ENCODE measurements at places on chromosomes 3 and 15.

- no peak for DNase-seq
Measured at GRCh38 chr15:78358102-78358870, 18.1 kb downstream of the CRABP1 start.

DNA sequence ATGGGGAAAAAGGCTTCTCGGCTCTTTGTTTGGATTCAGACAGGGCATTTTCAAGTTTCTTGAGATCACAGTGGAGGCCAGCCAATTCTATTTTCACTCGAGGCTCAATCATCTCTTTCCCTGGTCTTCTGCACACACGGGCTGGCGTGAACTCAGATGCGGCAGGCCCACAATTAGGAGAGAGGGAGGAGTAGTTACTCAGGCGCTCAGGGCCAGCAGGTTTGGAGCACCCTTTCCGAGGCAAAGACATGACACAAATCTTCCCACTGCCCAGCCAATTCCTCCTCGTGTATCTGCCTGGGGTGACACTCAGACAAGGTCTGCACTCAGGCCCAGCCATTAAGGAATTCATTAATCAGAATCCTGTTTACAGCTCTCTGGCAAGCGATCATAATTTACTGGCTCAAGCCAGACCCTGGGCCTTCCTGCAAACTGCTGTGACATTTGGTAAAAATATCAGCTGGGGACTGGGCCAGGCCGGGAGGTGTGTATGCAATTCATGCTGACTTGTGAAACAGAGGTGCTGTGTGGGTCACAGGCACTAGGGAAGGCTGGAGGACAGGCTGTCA, 68.1 kb upstream of the TLE3 start:
- DNase-seq: no peak

DNA sequence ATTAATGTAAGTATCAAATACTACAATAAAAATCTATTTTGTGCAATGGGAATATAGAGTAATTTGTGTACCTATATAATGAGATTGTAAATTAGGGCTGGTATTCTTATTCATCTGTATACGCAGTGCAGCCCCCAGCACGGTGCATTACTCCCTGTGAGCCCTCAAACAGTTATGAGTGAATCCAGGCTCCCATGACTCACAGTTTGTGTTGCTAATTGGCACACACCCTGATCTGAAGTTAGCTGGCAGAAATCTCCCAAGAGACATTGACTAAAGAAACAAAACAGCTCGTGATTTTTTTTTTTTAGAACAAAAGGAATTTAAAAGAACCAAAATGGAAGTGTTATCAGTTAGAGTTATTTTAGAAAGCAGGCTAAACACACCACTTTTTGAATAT, 15.7 kb downstream of the GK5 start:
- DNase-seq: no peak

- no peak for DNase-seq
Measured at GRCh38 chr3:108511490-108511889, 1.1 kb upstream of the MYH15 start.

GRCh38 chr15:92430069-92430440, 36.4 kb downstream of the ST8SIA2 start:
- DNase-seq: no peak

DNA sequence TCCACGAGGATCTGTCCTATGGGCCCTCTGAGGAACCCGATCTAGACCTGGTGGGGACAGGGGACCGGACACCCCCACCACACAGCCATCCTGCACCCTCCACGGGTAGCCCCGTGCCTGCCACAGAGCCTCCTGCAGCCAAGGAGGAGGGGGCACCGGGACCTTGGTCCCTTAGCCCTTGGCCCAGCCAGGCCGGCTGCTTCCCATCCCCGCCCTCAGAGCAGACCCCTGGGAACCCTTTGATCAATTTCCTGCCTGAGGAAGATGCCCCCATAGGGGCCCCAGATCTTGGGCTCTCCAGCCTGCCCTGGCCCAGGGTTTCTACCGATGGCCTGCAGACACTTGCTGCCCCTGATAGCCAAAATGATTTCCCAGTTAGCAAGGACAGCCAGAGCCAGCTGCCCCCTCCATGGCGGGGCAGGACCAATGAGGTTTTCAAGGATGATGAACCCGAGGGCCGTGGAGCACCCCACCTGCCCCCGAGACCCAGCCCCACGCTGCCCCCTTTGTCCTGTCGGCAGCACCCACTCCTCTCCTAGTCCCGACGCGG, 91.5 kb downstream of the TBC1D2B start:
- no peak for DNase-seq
